ENCODE measurements at places on chromosomes 12 and 14.
A peak's percentile ranks its signal among the peaks of the same experiment; 100 is the strongest.

GRCh38 chr12:123829561-123829960, 67.5 kb downstream of the DNAH10 start:
- no peak for DNase-seq
- H3K27ac ChIP-seq: no peak overlapping the region
- H3K36me3 ChIP-seq: no peaks in the 10 kb centered on the region
- no peak overlapping the region for H3K4me3 ChIP-seq

- peaks cover 14% of the 10 kb centered on the region for H3K4me1 ChIP-seq
- peak overlapping the region; percentile 68 for H3K4me3 ChIP-seq
- H3K27me3 ChIP-seq: no peaks in the 10 kb centered on the region
- DNase-seq: no peak
- no peaks in the 10 kb centered on the region for H3K36me3 ChIP-seq
- H3K27ac ChIP-seq: no peak overlapping the region
Observed at GRCh38 chr12:55706568-55707218, 1.0 kb downstream of the ITGA7 start.

GRCh38 chr12:4135919-4136605, 137.5 kb upstream of the CCND2 start:
- DNase-seq: no peak
- no peak overlapping the region for H3K4me3 ChIP-seq
- no peaks in the 10 kb centered on the region for H3K4me1 ChIP-seq
- peaks cover 15% of the 10 kb centered on the region for H3K27me3 ChIP-seq
- no peak overlapping the region for H3K27ac ChIP-seq

DNA sequence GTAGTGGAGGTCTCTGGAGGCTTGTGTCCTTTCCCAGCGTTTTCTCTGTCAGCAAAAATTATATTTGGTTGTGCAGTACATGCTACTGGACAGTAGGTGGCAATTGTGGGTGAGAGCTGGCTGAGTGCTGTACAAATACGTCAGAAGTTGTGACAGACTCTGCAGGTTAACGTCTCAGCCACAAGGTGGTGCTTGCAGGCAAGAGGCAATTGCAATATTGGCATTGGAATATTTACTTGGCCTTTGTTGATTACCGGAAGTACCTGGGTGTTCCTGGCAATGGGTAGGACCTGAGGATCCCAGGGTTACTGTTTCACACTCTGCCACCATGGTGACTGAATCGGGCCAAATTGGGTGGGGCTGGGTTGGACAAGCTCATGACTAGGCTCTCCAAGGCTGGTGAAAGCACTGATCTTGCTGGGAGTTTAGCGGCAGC, 333.9 kb upstream of the LMO3 start:
- H3K36me3 ChIP-seq: no peaks in the 10 kb centered on the region
- no peak overlapping the region for H3K4me3 ChIP-seq
- H3K27me3 ChIP-seq: no peaks in the 10 kb centered on the region
- DNase-seq: peak; percentile 81

DNA sequence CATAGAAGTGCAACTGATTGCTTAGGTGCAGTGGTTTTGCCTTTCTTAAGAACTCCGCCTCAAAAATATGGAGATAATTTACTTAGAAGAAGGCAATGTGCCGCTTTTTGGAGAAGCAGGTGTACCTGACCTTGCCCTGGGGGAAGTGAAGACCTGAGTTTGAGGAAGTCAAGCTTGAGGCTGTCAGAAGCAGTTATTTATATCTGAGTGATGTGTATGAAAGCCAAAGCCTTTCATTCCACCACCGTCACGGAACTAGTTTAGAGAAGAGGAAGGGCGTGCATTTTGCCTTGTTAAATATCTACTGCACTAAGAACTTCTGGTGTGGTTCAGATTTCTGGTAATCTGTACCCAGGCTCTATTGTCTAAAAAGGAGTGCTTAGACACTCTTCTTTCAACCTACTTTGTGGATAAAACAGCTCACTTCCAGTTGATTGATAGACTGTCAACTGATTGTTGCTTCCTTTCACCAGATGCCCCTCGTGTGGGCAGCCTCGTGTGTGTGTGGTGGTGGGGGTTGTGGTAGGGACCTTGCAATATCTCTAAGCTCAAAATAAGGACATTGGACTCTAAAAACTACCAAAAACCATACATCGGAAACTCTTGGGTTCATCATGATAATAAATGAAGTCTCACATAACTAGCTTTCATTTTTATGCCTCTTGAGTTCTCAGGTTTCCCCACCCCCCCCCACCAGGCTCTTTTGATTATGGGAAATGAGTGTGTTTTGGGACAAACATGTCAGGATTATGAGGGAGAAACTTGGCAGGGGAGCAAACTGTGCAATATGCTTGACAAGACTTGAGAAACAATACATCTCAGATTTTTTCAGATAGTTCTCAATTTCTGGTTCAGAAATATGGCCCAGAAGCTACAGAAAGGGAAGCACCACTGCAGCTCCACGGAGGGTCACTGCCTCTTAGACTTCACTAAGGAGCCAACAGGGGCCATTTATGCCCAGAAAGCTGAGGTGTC, 78.6 kb downstream of the ARF6 start:
- H3K27me3 ChIP-seq: no peaks in the 10 kb centered on the region
- peak overlapping the region; percentile 38 for H3K4me3 ChIP-seq

DNA sequence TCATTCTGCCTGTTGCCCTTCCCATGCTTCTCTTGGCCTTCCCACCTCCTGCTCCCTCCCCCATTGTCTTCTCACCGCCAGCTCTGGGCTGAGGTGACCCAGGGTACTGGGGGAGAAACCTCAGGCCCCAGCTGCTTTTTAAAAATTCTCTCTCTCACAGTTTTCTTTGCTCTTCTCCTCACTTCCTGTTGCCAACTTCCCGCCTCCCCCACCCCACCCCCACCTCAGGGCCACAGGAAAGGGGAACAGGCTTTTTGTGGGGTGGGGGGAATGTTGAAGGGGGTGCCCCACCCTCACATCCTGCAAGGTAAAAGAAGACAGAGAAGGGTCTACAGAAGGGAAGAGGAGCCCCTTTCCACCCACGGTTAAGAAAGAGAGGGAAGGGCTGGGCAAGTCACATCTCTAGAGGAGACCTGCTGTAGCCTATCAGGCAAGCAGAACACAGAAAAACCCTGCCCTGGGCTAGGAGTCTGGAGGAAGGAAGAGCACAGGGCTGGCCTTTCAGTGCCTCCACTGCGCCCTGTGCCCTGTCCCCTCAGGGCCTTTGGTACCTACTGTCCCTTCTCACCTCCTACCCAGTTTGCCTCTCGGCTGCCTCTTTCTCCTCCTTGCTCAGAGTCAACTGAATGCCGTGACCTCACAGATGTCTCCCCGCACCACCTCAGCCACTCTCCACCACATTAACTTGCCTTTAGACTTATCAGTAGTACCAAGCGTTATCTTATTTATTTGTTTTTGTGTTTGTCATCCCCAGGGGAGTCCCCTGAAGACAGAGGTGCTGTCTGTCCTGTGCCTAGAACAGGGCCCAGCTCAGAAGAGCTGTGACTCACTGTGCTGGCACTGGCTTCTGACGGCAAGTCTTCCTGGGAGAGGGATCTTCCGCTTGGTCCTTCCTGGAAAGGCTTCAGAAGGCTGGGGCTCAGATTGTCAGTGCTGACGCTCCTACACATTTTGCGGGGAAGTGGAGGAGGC, 1.7 kb downstream of the ARHGAP9 start:
- peaks cover 39% of the 10 kb centered on the region for H3K27me3 ChIP-seq
- H3K27ac ChIP-seq: no peak overlapping the region
- no peak for DNase-seq
- no peaks in the 10 kb centered on the region for H3K4me1 ChIP-seq

GRCh38 chr14:101112351-101113107, 209.0 kb upstream of the RTL1 start:
- no peak overlapping the region for H3K27ac ChIP-seq
- DNase-seq: no peak

- H3K27me3 ChIP-seq: no peaks in the 10 kb centered on the region
- peaks cover 28% of the 10 kb centered on the region for H3K4me1 ChIP-seq
- no peaks in the 10 kb centered on the region for H3K36me3 ChIP-seq
- H3K27ac ChIP-seq: no peak overlapping the region
- H3K4me3 ChIP-seq: no peak overlapping the region
- peak; percentile 60 for DNase-seq
Observed at GRCh38 chr14:92692822-92693226, 55.6 kb downstream of the LGMN start.

- H3K36me3 ChIP-seq: no peaks in the 10 kb centered on the region
- no peaks in the 10 kb centered on the region for H3K27me3 ChIP-seq
- no peak for DNase-seq
- H3K4me1 ChIP-seq: no peaks in the 10 kb centered on the region
Observed at GRCh38 chr12:102596031-102596430, 115.7 kb upstream of the IGF1 start.

- peaks cover 49% of the 10 kb centered on the region for H3K4me1 ChIP-seq
- peak overlapping the region; percentile 78 for H3K27ac ChIP-seq
- H3K4me3 ChIP-seq: peak overlapping the region; percentile 47
- H3K27me3 ChIP-seq: no peaks in the 10 kb centered on the region
- peak; percentile 95 for DNase-seq
Observed at GRCh38 chr12:95116773-95117172, 43.4 kb upstream of the NR2C1 start.

- H3K27ac ChIP-seq: no peak overlapping the region
- no peaks in the 10 kb centered on the region for H3K27me3 ChIP-seq
- no peaks in the 10 kb centered on the region for H3K4me1 ChIP-seq
- DNase-seq: no peak
Observed at GRCh38 chr14:77490347-77490986, 8.1 kb downstream of the ISM2 start.

- DNase-seq: no peak
- no peak overlapping the region for H3K4me3 ChIP-seq
- no peaks in the 10 kb centered on the region for H3K36me3 ChIP-seq
Observed at GRCh38 chr12:41234692-41235091, 46.6 kb downstream of the PDZRN4 start.

GRCh38 chr14:66311990-66312389, 174.2 kb upstream of the CCDC196 start:
- H3K27ac ChIP-seq: no peak overlapping the region
- peaks cover 15% of the 10 kb centered on the region for H3K27me3 ChIP-seq
- DNase-seq: no peak
- no peak overlapping the region for H3K4me3 ChIP-seq
- no peaks in the 10 kb centered on the region for H3K4me1 ChIP-seq

DNA sequence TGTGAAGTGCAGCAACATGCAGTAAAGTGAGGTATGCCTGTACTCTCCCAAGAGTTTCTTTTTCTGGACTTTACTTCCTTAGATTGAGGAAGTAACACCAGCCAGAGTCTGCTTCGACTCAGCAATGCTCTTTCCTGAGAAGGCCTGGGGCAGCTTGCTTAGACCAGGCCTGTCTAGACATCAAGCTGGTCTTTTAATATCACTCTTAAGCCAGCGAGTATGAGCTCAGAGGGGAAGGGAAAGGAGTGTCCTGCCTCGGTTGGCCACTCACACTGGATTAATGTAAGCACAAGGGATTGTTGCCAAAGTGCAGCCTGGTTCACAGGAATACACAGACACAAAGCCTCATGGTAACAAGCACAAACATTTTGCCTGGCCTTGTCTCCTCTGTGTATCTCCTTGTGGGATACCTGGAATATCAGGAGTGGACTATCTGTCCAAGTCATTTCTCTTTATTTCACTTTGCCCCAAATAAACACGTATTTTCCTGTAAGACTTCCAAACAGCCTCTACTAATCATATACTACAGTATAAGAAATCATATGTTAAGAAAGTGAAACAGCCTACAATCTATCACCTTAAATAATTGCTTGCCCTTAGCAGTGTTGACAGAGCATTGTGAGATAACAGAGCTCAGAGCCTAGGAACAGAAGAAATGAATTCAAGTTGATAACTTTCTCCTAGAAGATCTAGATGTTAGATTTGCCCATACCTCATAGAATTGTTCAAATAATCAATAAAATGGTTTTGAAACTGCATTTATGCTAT, 121.2 kb upstream of the DAAM1 start:
- no peaks in the 10 kb centered on the region for H3K36me3 ChIP-seq
- H3K27me3 ChIP-seq: peaks cover 74% of the 10 kb centered on the region
- H3K4me1 ChIP-seq: no peaks in the 10 kb centered on the region
- H3K4me3 ChIP-seq: no peak overlapping the region

DNA sequence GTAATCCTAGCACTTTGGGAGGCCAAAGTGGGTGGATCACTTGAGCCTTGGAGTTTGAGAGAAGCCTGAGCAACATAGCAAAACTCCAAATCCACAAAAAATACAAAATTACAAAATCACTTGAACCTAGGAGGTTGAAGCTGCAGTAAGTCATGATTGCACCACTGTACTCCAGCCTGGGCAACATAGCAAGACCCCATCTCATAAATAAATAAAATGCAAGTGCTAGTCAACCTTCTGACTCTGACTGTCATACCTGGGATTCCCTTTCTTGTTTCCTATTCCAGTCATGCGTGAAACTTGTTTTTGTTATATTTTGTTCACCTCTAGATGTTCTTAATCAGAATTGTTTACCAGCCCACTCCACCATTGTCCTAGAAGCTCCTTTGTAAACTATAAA, 31.4 kb downstream of the ABCD4 start:
- no peak overlapping the region for H3K27ac ChIP-seq
- no peaks in the 10 kb centered on the region for H3K36me3 ChIP-seq
- H3K4me3 ChIP-seq: no peak overlapping the region
- peaks cover 11% of the 10 kb centered on the region for H3K4me1 ChIP-seq

DNA sequence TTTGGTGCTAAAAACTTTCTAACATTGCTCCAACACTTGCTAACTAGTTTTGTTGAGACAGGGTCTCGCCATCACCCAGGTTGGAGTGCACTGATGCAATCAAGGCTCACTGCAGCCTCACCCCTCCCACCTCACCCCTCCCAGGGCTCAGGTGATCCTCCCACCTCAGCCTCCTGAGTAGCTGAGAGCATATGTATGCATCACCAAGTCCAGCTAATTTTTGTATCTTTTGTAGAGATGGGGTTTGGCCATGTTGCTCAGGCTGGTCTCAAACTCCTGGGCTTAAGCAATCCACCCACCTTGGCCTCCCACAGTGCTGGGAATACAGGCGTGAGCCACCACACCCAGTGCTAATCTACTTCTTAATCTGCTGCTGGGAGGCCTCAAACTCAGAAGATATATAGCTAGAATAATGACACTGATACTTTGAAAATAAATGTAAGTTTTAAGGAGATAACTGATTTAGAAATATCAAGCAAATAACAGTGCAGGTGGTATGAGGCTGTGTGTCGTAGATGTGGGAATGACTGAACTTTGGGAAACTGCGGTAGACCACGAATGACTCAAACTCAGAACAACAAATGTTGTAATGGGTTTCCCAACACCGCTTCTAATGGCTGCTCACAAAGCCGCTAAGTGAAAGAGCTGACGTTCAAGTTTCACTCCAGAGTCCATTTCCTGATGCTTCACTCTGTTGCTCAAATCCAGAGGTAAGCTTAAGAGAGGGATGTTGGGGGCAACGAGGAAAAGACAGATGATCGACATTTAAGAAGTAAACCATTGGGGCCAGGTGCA, 10.0 kb downstream of the TMCC3 start:
- no peak overlapping the region for H3K27ac ChIP-seq
- H3K36me3 ChIP-seq: no peaks in the 10 kb centered on the region
- no peak overlapping the region for H3K4me3 ChIP-seq
- DNase-seq: peak; percentile 39
- no peaks in the 10 kb centered on the region for H3K27me3 ChIP-seq

DNA sequence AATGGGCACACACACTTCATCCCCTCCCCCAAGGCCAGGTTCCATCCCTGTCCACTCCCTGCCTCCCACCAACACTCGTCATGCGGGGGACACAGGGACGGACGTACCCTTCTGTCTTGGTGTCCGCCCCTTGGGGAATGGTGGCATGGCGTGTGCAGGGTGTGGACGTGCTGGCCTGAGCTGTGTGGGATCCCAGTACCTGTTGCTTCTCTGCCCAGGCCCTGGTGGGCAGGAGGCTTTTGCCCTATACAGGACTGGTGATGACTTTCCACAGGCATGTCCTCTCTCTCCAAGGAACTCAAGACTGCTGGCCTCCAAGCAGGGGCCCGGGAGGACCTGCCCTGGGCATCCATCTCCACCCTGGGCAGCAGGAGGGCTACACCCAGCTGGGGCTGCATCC, 195.8 kb upstream of the PRMT8 start:
- no peaks in the 10 kb centered on the region for H3K27me3 ChIP-seq
- DNase-seq: no peak
- H3K36me3 ChIP-seq: no peaks in the 10 kb centered on the region
- H3K27ac ChIP-seq: no peak overlapping the region
- H3K4me1 ChIP-seq: peaks cover 6% of the 10 kb centered on the region
